ENCODE measurements at places on chromosomes 7 and 10.

GRCh38 chr7:159253657-159254056 lies 109.0 kb upstream of the VIPR2 start:
- no peak overlapping the region for H3K27ac ChIP-seq
- no peak overlapping the region for H3K4me3 ChIP-seq
- no peak for DNase-seq
- H3K4me1 ChIP-seq: no peaks in the 10 kb centered on the region
- H3K27me3 ChIP-seq: no peaks in the 10 kb centered on the region
- H3K36me3 ChIP-seq: no peaks in the 10 kb centered on the region

DNA sequence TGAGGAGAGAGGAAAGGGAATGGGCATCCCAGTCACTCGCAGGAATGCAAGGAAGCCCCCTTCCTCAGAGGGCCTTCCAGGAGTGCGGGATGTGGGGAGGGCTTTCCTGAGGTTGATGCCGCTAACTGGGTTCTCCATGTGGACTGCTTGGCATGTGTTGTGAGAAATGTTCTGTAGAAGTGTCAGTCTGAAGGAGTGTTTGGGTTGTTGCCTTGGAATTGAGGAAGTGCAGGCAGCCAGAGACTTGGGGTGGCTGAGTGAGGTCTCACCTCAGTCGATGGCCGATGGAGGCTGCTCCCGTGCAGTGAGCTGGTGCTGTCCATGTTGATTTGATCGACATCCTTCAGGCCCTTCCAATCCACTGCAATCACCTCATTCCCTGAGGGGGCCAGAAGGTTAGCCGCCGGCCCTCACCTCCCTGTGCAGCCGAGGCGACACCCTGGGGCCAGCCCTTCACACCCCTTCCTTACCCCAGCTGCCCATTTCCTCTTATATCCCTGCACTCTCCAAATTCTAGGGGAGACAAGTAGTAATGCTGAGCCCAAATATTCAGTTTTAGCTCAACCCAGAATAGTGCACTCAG lies 2.7 kb downstream of the FAM131B start:
- no peak for DNase-seq
- H3K27me3 ChIP-seq: peaks cover 60% of the 10 kb centered on the region
- no peak overlapping the region for H3K4me3 ChIP-seq
- H3K36me3 ChIP-seq: no peaks in the 10 kb centered on the region
- peaks cover 17% of the 10 kb centered on the region for H3K4me1 ChIP-seq

- H3K27ac ChIP-seq: no peak overlapping the region
- no peaks in the 10 kb centered on the region for H3K36me3 ChIP-seq
- no peak overlapping the region for H3K4me3 ChIP-seq
- DNase-seq: no peak
- no peaks in the 10 kb centered on the region for H3K27me3 ChIP-seq
Measured at GRCh38 chr10:65313406-65313805, 1612.4 kb upstream of the LRRTM3 start.

DNA sequence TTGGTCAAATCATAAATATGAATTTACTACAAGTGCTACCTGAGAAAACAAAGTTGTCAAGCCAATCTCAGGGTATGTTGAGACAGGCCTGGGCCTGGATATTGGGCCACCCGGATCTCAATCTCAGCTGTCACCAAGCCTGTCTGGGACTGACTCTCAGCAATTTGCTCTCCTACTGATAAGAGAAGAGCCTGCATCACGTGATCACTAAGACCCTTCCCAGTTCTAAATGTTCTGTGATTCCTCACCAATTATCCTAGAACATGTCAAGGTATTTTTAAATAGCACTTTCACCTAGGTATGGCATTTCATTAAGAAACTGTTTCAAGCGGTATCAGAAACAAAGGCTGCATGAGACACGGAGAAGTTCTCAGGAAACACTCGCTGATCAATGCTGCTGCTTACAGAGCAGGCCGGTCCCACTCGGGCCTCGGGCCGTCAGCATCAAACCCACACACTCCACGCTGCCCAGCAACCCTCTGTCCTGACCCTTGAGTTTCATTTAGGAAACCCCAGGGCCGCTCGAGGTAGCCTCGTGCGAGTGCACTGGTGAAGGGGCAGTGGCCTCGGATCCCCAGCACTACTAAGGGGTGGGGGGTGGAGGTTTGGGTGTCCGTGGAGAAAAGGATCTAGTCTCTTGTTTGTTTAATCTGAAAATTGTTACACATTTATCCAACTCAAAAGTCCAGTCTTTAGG lies 4.1 kb downstream of the KLF6 start:
- H3K27ac ChIP-seq: peak overlapping the region; percentile 100
- H3K36me3 ChIP-seq: peaks cover 41% of the 10 kb centered on the region
- DNase-seq: no peak
- no peaks in the 10 kb centered on the region for H3K27me3 ChIP-seq
